Right ventricle myocardium inferior (tissue), 1 donor: ENCODE measurements at places on chromosomes 2 and 18. TPM values are rescaled to one million over a fixed set of nuclear protein-coding genes. Genes with fewer than 3 reads are reported as not detected.

DNA sequence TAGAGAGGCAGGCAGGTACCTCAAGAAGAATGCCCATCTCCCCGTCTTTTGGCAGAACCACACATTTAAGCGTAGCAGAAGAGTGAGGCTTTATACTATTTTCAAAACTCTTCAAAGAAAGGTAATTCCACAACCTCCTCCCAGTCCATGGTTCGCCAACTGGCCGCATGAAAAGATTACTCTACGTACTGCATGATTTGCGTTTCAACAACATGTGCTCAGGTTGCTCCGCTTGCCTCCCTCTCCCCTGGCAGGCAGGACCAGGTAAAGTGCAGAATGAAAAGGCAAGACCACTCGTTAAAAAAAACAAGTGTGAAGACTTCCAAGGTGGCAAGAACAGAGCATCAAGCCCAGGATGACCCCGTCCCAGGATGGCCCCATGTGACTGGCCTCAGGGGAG is 143.7 kb downstream of the SP3 start:
- DNase-seq: no peak

DNA sequence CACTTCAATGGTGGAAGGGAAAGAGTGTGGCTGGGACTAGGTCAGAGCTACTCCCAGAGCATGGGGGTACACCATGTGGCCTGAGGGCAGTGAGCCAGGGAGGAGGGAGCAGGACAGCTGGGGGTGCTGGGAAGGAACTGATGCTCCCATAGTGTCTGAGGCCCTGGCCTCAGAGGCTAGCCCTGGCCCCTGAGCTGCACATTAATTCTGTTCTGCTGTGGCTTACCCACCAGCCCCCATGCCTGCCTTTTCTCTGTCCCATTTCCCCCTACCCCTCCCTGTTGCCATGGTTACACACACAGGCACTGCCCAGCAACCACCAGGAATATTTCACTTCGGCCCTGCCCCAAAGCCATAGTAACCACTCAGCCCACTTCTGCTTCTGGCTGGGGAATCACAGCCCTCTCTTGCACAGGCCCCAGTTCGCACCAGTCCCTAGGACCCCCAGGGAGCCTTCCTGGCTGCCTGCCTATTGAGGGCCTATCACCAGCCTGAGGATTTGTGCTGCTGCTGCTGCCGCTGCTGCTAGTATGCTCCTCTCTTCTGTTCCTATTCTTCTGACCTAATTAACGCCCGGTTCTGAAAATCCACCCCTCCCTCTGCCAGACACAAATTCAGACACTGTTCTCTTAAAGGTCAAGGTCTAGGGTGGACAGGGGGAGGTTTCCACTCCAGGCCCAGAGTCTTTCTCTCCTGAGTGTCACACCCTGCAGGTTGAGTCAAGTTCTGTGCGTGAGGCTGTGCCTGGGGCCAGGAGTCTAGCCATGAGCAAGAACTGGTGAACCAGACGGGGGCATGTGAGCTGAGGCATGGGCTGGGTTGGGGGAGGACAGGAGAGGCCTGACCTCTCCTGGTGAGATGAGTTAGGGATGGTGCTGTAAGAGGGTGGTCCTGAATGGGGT is 87.1 kb upstream of the MCFD2 start:
- DNase-seq: no peak

DNA sequence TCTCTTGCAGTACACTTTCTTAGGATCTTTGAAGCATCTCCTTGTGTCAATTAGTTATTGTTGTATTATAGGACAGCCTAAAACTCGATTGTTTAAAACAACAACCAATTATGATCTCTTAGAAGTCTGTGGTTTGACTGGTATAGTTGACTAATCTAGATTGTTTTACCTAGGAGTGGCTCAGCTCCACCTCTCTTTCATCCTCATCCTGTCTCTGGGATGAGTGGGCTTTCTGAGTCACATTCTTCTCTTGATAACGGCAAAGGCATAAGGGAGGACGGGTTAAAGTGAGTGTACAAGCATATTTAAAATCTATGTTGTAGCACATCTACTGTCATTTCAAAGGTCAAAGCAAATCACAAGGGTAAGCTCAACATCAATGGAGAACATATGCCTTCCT is 102.3 kb upstream of the GULP1 start:
- DNase-seq: no peak

MAL gene
- total RNA-seq: 8.7 TPM

DNA sequence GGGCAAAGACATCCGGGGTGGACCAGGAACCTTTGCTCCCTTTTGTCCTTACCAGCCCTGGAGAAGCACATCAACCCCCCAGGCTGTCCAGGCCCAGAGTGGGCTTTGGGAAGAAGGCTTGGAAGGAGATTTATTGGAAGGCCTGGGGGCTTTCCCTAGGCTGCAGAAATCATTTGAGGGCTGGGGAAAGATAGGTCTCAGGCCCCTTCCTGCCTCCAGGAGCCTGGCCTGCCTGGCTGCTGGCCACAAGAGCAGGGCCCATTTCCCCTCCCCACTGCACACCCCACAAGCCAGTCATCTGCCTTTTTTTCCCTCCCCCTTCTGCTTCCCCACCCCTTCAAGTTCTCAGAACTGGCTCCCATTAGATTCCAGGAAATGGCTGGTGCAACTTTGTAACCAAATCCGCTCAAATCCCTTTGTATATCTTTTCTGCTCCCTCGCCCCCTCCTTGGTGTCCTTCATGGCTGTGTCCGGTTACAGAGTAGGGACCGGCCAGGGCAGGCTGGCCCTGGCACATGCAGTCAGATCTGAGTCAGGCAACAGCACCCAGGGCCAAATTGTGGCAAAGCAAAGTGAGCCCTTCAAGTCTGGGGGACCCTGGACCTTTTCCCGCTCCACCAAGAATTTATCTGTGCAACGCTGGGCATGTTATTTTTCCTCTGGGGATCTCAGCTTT is 20.8 kb upstream of the TNP1 start:
- no peak for DNase-seq

GPR45 gene
- not detected for total RNA-seq

GRCh38 chr2:15543541-15543940 is 17.6 kb downstream of the NBAS start:
- no peak for DNase-seq

DNA sequence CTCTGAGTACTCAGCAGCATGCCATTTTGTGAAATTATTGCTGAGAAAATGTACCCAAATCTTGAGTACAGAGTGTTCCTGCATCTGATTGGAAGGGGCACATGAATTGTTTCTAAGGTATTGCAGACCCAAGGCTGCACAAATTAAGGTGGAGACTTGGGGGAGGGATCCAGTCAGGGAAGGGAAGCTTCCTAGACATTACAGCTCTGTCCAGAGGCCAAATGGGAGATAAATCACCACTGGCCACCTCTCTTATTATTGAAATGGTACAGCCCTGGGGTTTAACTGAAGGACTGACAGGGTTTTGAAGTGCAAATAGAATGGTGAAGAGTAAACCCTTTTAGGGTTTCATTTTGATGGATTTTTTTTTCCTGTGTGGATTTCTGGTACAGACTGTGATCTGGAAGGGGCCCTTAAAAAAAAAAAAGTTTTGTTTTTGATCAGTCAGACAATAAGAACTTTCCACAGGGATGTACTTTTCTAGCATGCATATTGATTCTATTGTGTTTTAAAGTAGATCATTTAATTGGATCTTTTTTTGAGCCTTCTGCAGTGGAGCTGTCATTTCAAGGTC is 119.4 kb downstream of the GREB1L start:
- DNase-seq: no peak

DNA sequence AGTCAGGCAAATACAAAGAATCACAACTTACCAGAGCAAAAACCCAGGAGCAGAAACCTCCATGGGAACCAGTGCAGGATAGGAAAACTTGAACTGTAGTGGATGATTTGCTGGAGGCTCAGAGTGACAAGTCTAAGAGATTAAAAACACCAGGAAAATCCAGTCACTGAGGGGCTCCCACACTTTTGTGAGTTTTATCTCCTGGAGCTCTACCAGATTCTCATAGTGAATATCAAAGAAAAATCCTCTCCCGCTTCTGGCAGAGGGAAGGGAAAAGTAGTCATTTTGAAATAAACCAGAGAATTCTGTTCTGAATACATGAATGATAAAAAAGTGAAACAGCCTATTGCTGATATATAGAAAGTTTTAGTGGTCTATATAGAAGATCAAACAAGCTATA is 23.1 kb downstream of the NABP1 start:
- DNase-seq: no peak

GRCh38 chr2:234300391-234300925 is 196.4 kb downstream of the ARL4C start:
- DNase-seq: no peak

- DNase-seq: no peak
These were observed 47.8 kb upstream of the MGAT5 start for GRCh38 chr2:134206031-134206430.

DNA sequence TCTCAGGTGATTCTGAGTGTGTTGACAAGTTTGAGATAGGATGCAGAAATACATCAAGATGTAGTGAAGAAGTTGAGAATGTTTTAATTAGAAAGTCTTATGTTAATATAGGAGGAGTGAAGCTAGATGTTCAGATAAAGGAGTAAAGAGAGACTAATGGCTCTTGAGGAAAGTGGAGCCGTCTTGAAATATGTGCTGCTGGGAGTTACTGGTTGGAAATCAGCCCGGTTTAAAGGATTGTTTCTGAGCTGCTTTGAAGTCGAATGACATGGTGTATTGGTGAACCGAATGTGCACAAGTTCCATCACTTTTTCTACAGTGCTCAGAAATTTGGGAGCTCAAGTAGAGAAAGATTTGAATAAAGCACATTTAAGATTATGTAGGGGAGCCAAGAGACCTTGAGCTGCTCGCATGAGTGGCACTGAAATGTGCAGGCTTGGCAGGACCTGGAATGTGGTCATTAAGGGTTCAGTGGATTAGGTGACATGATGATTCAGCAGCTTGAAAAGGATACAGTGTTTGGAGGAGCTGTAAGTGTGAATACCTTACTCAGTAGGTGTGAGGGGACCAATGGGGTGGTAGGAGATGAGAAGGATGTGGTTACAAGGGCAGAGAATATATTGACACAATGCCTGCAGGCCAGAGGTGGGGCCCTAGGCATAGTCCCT is 68.6 kb downstream of the CAB39 start:
- DNase-seq: no peak

DNA sequence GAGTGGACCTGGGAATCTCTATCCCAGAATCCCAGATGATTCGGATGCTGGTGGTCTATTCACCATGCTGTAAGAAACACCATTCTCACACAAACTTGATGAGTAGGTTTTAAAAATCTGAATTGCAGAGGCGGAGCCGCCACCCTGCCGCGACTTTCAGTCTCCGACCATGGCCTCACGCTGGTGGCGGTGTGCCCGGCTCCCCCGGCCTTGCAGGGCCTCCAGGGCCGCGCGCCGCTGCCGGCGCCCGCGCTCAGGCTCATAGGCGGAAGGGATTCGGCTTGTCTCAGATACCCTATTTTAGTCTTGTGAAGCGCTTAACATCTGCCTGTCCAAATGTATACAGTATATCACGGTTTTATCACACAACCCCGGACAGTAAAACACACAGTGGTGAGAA is 2.6 kb upstream of the PPM1B start:
- DNase-seq: no peak

CYRIA gene
- 5.1 TPM for total RNA-seq

- DNase-seq: peak; percentile 81
These were observed 455 bp upstream of the TLK1 start for GRCh38 chr2:171160956-171161740.

DNA sequence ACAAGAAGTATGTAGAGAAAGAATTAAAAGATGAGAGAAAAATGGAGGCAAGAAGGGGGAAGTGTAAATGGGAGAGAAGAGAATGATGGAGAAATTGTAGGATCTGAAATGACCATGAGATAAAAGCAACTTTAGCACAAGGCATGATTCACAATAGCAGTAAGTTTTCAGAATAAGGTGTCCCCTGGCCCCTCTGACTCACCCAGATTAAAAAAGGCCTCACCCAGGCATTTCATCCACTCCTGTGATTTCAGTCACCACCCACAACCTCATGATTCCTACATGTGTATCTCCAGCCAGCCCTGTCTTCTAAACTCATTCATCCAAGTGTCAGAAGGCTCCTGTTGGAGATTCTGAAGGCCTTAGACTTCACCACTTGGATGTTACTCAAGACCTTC is 56.6 kb downstream of the SP100 start:
- DNase-seq: no peak

DNA sequence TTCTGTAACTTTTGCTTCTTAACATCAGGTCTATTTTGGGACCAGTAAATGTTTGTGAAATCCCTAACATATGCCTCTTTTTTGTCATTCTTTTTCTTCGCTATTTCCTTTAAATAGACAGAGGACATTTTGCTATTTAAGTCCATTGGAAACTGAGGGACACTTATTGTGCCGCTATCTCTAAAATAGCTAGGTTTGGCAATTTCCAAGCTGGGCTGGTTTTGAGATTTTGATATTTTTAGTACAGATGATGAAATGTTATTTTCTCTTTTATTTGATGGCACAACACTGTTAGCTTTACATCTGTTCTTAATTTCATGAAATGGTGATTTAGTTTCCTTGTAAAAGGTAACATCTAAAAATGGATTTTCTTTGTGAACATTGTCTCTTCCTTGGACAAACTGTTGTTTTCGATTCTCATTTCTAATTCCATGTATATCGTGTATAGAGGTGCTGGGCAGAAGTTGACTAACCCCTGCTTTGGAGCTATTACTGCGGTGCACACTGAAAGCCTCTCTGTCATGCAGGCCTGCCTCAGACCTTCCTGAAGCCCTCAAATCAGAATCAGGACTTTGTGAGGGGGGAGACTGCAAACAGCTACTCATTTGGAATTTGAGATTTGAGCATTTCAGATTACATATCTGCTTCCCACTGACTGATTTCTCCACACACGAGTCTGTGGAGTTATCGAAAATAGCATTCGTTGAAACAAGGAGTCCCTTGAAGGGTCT is 594 bp downstream of the RAD51AP2 start:
- DNase-seq: no peak

DNA sequence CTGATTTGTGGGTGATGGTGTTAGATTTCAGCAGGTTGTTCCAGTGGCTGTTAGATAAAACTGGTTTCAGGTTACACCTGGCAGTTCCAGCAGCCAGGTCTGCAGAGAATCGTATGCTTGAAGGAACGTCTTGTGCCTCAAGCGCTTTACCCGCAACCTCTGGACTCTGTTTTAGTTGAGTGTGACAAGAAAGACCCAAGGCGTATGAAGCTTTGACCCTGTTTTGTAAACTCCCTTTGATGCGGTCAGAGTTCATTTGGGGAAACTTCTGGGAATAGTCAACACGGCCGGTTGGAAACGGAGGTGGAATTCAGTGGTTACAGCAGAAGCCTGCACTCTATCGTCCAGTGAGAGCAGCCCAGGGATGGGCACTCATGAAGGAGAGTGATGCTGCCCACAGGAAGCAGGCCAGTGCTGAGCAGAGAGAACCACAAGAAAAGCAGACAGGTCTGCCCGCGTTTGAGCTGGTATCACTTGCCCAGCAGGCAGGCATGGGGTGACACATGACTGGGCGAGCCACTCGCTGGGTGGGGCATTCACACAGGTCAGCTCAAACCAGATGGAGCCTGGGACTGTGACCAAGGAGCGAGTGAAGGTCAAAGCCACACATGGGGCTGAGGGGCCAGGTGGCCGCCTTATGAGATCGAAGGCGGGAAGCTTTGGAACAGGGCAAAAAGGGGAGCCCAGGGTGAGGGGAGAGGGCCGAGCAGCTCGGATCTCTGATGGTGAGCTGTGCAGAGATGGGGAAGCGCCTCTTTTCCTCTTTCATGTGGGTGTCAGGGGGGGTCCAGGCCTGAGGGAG is 99.6 kb upstream of the MBOAT2 start:
- DNase-seq: no peak

MGAT4A gene
- total RNA-seq: 19.3 TPM
